NCI-H1694 (cell line): ENCODE measurements at places on chromosomes 11 and 22.

DNA sequence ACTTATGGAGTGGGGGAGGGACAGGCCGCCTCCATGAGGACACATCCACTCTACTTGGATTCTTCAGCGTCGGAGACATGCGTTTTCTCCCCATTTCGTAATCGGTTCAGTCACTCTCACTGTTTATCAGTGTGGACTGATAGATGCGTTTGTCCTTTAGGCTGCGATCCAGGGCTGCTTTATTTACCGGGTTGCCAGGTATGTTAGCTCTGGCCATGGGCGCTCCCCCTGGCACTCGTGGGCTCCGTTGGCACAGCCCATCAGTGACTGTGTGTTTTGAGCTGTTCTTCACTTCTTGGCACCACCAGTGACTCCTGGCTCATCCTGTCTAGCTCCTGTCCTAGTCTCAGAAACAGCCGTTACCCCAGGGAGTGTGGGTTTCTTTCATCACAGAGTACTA lies 1203.3 kb downstream of the BRD1 start:
- no peak for DNase-seq

DNA sequence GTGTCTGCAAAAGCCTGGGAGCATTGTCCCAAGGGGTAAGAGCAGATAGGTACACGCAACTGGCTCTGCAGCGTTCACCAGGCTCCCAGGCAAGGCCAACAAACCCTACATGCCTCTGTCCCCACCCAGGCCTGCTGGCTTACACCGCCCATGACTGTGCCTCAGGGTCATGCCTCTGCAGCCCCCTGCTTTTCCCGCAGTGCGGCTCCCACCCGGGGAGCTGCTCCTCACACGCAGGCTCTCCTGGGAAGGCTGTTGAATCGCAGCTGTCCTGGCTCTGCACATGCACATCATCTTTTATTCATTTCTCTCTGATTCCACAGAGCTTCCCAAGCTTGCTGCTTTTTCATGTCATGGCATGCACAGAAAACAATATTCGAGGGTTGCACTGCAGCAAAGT lies 29.2 kb upstream of the B3GAT1 start:
- no peak for DNase-seq

DNA sequence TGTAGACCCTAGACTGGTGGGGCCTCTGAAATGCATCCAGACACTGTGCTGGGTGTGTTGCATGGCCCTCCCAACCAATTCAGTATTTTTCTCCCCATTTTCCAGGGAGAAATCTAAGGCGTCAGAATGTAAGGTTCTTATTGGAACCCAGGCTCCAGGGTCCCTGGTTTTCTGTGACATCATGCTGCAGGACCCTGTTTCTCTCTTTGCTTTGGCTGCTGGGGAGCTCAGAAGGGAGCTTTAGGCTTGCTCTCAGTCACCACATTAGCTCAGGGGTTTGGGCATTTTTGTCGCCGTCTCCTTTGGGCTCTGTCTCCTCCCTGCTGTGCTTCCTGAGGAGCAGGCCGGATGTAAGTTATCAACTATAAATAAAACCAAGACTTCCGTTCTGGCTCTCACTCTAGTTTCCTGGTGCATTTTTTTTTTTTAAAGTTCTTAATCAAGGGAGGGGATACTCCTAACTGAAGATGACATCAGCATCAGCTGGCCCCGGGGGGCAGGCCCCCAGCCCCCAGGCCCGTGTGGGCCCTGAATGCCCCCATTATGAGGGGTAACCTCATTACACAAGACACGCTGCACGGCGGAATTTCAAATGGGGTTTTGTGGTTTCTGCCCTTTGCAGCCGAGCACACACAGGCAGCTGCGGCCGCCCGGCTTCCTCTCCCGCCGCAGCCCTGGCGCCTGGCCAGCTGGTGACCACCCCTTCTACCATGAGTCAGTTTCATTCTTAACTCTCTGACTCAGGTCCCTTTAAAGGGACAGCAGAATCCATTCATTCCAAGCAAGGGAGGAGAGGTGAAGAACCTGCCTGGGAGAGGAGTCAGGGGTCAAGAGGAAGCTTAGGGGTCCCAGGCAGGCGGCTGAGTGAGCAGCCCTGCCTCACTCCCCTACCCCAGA lies 3.2 kb downstream of the MYEOV start:
- DNase-seq: no peak

DNA sequence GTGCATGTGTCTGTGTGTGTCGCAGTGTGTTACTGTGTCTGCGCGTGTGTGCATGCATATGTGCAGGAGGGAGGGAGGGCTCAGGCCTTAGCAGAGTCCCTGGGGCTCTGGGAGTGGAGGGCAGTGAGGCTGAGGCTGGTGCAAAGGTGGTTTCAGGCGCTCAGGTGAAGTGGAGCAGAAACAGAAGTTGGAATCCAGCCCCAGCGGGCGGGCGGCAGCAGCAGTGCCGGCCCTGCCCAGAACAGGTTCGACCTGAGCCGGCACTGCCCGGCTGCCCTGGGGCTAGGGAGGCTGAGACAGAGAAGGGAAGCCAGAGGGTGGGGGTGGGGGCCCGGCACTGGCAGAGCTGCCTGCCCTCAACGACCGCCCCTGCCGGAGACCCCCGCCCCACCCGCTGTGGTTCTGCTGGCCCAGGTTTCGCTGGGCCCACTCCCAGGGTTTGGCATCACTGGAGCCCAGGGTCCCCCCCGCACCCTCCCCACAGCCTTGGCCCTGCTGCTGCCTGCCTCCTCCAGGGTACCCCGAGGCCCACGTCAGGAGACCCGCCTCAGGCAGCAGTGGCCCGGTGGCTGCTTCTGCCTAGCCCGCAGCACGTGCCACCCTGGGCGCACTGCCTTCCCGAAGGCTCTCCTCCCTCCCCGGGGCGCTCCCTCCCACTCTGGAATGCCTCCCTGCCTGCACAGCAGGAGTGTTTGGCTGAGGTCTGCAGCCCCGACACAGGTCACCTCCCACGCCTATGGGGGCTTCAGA lies 13.3 kb downstream of the ASCL2 start:
- no peak for DNase-seq

- DNase-seq: no peak
Measured at GRCh38 chr11:16856022-16856471, 117.6 kb downstream of the C11orf58 start.

GRCh38 chr22:24523873-24524272 lies 28.7 kb downstream of the UPB1 start:
- no peak for DNase-seq

- no peak for DNase-seq
Measured at GRCh38 chr11:20160425-20161229, at the start of gene DBX1. TSS of gene DBX1 (minus strand) at chr11:20160475. CDS start at chr11:20160324, 151 bp downstream.

DNA sequence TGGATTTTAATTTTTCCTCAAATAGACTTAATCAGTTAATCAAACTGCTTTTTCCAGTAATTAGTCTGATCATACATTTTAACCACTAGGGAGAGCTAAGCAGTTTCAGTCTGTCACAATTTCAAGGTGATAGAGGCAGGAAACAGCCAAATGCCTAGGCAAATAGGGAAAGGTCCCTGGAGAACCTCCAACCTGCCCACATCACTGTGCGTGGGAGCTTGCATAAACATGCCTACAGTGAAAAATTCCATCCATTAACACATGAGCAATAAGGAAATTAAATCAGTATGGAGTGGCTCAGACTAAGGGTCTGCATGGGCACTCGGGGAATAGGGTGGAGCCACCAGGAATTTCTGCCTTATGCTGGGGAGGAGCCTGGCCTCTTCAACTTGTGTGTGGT lies 74.6 kb downstream of the AASDHPPT start:
- DNase-seq: no peak

DNA sequence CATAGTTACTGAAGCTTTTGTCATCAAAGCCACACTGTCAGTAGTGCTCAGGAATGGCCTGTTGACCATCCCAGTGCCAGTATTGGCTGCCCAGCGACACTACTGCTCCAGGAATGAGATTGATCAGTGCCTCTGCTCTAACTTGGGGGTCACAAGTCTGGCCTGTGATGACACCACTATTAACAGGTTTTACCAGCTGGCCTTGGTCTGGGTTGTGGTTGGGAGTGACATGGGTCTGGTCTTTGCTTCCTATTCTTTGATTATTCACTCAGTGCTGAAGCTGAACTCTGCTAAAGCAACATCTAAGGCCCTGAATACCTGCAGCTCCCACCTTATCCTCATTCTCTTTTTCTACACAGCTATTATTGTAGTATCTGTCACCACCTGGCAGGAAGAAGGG lies 21.5 kb downstream of the OR56B4 start:
- DNase-seq: no peak

- DNase-seq: no peak
Measured at GRCh38 chr11:119713359-119714040, 15.5 kb downstream of the NECTIN1 start.

- DNase-seq: no peak
Measured at GRCh38 chr11:66767666-66768065, 38.6 kb upstream of the SPTBN2 start.

GRCh38 chr11:73556966-73557365 lies 40.9 kb downstream of the FAM168A start:
- DNase-seq: no peak

DNA sequence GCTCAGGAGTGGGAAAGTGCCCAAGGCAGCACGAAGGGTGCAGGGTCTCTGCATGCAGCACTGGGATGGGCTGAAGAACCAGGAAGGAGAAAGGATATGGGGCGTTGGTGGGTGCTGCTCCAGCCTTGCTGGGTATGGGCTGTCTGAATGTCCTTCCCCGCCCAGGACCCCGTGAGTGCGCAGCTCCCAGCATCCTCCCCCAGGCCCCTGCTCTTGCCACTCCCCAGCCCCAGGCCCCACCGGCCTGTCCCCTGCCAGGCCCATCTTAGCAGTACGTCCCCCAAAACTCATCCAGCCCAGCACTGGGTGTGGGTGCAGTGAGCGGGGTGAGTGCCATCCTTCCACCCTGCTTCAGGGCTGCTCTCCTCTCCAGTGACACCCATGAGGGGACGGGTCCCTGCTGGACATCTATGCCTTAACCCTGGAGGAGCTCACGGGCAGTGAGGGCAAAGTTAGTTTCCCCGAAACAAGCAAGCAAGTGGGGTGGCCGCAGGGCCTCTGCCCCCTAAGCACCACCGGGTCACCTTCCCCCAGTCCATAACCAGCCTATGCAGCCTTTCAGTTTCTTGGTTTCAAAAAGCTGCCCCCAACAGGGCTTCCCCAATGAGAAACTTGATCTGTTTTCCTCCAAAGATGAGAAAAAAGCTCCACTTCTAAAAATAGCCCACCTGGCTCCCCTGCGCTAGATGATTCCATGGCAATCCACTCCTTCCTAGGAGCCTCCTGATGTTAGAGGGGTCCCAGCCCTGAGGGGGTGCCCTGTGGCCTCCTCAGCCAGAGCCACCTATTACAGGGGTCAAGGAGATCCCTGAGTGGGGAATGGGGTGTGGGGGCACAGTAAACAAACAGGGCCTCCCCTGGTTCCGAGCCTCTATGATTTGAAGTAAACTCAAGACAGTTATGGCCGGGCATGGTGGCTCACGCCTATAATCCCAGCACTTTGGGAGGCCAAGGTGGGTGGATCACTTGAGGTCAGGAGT lies 103.8 kb downstream of the MORC2 start:
- DNase-seq: no peak

GRCh38 chr11:94630221-94630620 lies 63.1 kb downstream of the PIWIL4 start:
- DNase-seq: no peak

DNA sequence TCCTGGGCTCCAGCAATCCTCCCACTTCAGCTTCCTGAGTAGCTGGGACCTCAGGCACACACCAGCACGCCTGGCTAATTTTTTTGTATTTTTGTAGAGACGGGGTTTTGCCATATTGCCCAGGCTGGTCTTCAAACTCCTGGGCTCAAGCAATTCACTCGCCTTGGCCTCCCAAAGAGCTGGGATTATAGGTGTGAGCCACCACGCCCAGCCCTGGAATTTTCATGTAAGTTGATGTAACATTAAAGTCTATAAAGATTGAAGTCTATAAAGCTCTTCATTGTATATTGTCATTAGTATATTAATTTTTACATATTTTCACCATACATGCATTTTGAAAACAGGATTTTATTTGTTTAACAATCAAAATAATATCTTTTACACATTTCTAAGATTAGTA lies 12.5 kb upstream of the DDX17 start:
- DNase-seq: no peak

GRCh38 chr11:81135570-81135969 lies 1598.1 kb downstream of the FAM181B start:
- DNase-seq: no peak

DNA sequence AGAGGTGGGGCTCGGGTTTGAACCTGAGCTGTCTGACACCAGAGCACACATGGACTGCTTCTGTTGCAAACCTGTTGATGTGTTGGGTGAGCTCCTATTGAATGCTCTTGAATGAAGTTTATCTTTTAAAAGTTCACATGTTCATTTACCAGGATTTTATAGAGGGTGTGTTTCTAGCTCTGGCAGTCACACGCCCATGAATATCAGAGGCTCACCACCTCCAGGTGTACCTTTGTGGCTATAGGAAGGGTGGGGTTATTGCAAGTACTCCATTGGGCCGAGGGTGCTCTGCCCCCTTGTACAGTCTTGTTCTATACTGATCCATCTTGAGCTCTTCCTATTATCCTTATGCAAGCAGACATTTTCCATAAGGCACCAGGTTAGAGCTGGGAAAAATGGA lies 9.2 kb downstream of the ENDOD1 start:
- DNase-seq: no peak

DNA sequence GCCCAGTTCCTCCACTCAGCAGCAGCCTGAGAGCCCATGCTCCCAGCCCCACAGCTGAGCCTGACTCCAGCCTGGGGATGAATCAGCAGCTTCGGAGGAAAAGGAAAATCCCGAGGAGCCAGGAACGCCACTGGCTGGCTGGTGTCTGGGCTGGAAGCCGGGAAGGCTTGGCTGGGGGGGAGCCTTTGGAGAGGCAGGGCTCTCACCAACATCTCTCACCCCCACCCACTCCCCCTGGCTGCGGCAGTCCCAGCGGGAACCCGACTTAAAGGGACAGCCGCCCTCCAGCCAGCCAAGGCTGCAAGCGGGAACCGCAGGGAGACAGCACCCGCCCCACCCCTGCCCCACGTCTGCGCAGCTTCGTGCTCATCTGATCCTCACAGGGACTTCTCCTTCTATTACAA lies 28.4 kb downstream of the KIAA0930 start:
- no peak for DNase-seq

GRCh38 chr11:115920092-115920461 lies 415.9 kb upstream of the CADM1 start:
- no peak for DNase-seq

- DNase-seq: no peak
Measured at GRCh38 chr11:134014511-134014910, 54.4 kb upstream of the JAM3 start.

- no peak for DNase-seq
Measured at GRCh38 chr11:43576803-43577521, 103.6 kb upstream of the HSD17B12 start.

DNA sequence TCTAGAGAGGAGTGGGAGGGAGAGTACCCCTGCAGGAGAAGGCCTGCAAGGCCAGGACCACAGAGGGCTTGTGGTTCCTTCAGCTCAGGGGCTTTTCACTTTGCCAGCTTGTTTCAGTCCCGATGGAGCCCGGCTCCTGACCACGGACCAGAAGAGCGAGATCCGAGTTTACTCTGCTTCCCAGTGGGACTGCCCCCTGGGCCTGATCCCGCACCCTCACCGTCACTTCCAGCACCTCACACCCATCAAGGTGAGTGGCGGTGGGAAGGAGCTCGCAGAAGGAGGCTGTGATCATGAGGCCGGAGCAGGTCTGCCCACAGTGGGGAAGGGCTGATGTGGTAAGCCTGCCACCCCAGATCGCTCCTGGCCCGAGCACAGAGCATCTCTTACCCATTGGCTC lies 13.5 kb downstream of the ACP2 start:
- DNase-seq: no peak

- no peak for DNase-seq
Measured at GRCh38 chr22:49780698-49781288, 46.9 kb downstream of the BRD1 start.
